ENCODE measurements at places on chromosomes 12 and 14. TPM values are rescaled to one million over a fixed set of nuclear protein-coding genes. Genes with fewer than 3 reads are reported as not detected.

The ZNF891 gene
- 1.4 TPM for total RNA-seq

The CLEC4D gene
- not detected for total RNA-seq

The SLC2A13 gene
- total RNA-seq, result 9.0 TPM

The KIF26A gene
- total RNA-seq, result not detected

The RPL10L gene
- total RNA-seq, result not detected

The NINJ2 gene
- total RNA-seq, result 0.72 TPM

The MYBPC1 gene
- not detected for total RNA-seq

The PELI2 gene
- total RNA-seq, result 3.9 TPM

The PZP gene
- total RNA-seq, result not detected

The SLC2A14 gene
- total RNA-seq, result not detected

The HSP90AA1 gene
- total RNA-seq, result 231 TPM

The CCDC196 gene
- total RNA-seq, result not detected

The REP15 gene
- 2.4 TPM for total RNA-seq

The RTN1 gene
- total RNA-seq, result 0.34 TPM

The CHPT1 gene
- total RNA-seq, result 61.7 TPM

The GSG1 gene
- total RNA-seq, result not detected

The CLEC6A gene
- total RNA-seq, result not detected

The SLC6A13 gene
- total RNA-seq, result not detected

The KCNH3 gene
- total RNA-seq, result 2.1 TPM

The AACS gene
- total RNA-seq, result 22.3 TPM

The CLEC1B gene
- total RNA-seq, result not detected

Data from A375 (cell line).